ENCODE measurements at places on chromosomes 12 and 14. TPM values are rescaled to one million over a fixed set of nuclear protein-coding genes. Genes with fewer than 3 reads are reported as not detected.

The MAP1LC3B2 gene
- total RNA-seq: 0.53 TPM

The RAD52 gene
- total RNA-seq: 9.8 TPM

The VIPAS39 gene
- total RNA-seq: 41.3 TPM

The ARMH4 gene
- 0.71 TPM for total RNA-seq

The NPC2 gene
- total RNA-seq: 1,597 TPM

The RAD51AP1 gene
- 15.1 TPM for total RNA-seq

The PTCSC3 gene
- not detected for total RNA-seq

The SMIM41 gene
- total RNA-seq: not detected

The KCNK13 gene
- not detected for total RNA-seq

The SAMD15 gene
- total RNA-seq: 1.7 TPM
